Fibroblast of skin of left quadriceps (primary cell): ENCODE measurements at places on chromosomes 12 and 14.

DNA sequence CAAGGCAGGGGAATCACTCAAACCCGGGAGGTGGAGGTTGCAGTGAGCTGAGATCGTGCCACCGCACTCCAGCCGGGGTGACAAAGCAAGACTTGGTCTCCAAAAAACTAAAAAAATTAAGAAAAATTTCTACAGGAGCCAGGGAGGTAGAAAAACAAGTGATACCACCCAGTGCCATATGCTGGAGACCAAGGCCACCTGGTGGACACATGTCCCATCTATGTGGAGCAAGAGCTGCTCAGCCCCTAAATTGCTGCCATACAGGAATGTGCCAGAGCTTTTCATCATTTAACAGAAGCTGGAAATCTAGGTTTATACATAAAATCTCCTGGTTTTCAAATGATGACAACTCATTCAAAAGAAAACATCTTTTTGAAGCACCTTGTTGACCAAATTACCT lies 61.4 kb upstream of the ELK3 start:
- DNase-seq: no peak

DNA sequence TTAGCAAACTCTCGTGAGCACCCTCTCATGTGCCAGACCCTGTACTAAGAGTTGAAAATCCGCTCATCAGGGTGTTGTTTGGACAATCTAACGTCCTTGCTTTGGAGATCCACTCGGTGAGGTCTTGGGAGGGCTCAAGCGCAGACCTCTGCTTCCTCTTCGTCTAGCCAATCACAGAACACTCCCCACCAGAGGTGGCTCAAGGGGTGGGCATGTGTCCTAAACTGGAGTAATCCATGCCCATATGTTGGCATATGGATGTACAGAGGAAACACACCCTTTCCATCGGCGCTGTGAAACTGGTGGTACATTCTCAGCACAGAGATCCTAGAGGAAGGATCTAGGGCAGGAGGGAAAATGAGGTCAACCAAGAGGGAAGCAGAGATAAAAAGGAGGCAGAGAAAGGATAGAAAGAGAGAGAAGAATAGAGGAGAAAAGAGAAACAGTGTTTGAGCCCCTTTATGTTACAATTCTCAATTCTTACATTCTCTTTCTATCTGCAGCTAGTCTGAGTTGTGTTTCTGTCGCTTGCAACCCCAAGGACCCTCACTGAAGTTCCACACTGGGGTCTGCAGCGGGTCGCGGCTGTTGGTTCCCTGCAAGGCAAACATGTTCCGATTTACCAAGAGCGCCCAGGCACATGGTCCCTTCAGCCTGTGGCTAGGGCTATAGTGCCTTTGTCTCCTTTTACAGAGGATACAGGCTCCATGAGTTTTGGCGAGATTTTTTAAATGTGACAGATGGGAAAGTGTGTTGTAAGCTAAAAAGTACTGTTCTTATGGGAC lies 40.5 kb downstream of the DLK1 start:
- no peak for DNase-seq

DNA sequence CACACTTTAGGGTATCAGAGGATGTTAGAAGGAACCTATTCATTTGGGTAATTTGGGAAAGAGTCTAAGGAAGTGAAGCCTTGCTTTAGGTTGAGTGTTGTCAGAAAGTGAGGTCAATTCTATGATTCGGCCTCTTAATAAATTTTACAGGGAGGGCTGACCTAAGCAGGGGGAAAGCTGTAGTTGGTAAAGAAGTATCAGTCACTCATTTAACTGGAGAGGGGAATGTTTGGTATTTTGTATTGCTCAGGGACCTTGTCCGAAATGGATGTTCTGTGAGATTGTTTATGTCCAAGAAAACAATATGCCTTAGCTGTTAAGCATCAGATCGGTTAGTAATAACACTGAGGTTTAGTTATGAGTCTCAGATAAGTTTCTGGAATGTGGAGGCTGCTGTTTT lies 7.3 kb downstream of the CAND1 start:
- DNase-seq: no peak

DNA sequence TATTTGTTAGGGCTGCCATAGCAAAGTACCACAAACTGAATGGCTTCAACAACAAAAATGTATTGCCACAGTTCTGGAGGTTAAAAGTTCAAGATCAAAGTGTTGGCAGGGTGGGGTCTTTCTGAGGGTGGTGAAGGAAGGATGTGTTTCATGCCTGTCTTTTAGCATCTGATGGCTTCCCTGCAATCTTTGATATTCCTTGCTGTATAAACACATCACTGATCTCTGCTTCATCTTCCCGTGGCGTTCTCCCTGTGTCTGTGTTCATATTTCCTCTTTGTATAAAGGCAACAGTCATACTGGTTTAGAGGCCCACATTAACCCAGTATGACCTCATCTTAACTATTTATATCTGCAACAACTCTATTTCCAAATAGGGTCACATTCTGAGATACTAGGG lies 167.5 kb downstream of the BTG1 start:
- DNase-seq: no peak

- no peak for DNase-seq
These were observed 47.0 kb downstream of the VCPKMT start for GRCh38 chr14:50069325-50069724.

- DNase-seq: no peak
These were observed 14.9 kb downstream of the GIT2 start for GRCh38 chr12:109981311-109981710.

DNA sequence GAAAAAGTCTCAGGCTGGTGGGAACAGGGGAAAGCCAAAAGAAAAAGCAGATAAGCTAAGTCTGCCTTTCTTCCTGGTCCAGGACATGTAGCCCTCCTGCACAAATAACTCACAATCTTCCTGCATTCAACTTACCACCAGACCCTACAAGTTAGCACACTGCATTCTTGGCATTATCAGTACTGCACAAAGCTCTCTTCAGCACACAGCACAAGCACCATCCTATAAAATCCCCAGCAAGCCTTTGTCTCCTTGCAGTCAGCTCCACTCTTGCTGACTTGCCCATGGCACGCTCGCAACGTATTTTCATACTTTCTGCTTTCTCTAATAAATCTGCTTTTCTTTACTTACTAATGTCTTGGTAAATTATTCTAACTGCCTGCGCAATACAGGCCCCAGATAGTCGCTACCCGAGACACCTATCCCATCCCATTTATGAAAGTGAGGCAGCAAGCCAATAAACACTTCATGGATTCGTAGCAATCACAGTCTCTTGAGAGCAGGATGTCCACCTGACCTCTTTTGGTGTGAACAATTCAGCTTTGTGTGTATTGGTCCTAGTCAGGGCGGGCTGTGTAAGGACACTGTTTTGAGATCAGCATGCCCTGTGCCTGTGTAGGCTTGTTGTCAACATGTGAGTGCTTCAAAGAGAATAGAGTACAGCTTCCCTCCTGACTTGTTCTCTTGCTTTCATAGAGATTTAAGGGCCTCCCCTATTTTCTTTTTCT lies 49.0 kb downstream of the TMEM117 start:
- no peak for DNase-seq

GRCh38 chr12:23084236-23084995 lies 459.4 kb downstream of the ETNK1 start:
- peak; percentile 34 for DNase-seq

DNA sequence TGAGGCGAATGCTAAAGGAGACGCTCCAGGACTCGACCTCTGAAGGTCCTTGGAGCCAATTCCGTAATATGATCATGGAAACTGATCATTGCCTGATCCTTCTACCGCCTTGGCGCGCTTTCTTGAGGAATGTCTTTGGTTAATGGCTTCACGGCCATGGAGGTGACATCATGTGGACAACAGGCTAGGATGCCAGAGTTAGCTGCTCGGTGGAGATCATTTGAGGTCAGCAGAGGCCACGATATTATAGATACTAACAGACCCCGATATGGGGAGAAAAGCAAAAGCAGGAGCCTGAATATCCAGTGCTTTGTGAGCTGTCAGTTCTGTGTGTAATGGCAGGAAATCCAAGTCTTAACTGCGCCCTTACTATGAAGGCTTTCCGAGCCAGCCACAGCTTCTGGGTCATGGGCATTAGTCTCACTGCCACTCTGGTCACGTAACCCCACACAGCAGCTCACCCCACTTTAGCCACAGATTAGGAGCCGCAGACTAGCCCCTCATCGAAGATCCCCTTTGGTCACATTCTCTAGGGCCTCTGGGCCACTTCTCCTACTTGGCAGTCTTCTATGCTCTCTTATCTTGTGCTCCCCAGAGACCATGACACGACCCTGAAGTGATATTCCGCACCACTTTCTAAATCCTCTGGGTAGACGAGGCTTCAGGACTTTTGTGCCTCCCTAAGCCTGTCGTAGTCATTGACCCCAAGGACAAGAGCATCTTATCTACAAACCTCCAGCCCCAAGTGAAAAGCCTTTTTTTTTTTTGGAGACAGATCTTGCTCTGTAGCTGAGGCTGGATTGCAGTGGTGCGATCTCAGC lies 724 bp upstream of the CS start:
- no peak for DNase-seq

DNA sequence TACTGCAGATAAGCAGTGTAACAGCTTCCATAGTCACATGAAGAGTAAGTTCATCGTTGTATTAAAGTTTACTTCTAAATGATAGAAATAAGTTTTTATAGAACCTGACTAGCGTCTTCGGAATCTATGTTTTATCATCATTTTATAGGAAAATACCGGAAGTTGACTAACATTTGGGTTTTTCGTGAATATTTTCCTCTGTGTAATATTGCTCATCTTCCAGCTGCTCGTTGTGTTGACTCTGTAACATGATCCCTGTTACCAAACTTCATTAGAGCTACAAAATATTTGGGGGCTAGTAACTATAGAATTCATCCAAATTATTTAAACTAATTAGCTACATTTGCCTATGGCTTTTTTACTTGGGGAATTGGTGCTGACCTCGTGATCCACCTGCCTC lies 37.2 kb downstream of the DDX51 start:
- no peak for DNase-seq

DNA sequence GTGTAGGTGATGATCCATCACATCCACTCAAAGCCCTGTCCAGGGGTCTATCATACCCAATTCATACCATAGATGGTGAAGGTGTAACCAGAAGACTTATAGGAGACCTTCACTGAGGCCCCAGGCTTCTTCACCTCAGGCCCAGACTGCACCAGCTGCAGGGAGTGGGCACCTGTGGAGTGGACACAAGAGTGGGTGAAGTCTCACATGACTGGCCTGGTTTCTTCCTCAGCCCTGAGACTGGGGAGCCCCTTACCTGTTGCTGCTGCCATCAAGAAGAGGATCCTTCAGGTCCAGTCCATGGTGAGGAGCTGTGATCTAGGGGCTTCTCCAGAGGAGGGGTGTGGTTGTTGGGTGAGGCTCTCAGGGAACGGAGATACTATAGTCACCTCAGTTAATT lies 851.0 kb downstream of the TMEM121 start:
- DNase-seq: no peak

DNA sequence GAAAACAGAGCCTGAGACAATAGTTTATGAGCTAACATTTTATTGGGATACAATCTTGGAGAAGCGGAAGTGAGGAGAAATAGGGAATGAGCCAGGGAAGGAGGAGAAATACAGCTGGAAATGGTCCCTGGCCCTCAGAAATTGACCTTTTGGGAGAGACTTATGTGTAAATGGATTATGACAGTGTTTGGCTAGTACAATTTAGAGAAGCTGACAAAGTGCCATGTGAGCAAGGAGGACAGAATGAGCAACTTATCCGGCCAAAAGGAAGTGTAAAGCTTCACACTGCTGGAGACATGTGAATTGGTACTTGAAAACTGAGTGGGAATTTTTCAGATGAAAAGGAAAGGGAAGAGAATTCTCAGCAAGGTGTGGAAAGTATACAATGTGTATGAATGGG lies 2.9 kb downstream of the GLIPR1 start:
- DNase-seq: no peak

- no peak for DNase-seq
These were observed 6.0 kb upstream of the ACVRL1 start for GRCh38 chr12:51901121-51901817.

GRCh38 chr14:59465316-59466135 lies at the start of gene GPR135:
TSS of gene GPR135 (minus strand) at chr14:59465380. CDS start at chr14:59465226, 154 bp downstream.
- no peak for DNase-seq

DNA sequence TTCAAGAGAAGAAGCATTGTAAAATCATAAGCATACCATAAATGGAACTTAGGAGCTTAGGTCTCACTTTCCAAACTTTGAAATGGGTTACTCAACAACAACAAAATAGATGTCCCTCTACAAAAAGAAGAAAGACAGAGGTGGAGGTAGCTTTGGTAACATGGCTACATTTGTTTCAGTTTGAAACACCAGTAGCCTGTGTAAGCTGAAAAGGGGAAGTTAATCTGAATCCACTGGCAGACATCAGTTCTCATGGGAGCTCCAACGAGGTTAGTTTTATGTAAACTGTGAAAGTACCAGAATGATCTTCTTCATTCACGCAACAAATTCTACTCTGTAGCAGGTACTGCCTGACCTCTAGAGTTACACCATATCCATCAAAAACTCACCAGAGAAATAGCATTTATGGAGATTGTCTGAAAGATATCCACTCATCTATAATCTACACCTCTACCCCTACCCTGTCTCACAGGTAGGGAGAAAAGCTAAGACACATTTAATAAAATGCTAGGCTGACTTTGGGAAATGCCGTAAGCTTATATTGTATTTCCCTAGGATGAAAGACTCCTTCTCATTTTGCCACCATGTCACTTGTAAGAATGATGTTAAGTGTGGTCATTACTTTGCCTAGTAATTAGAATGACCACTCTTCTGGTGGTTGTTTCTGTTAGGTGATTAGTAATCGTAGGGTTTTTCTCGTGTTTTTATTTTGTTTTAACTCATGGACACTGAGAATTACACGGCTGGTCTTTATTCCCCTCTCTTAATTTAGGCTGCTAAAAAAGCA lies 224.1 kb downstream of the ASCL1 start:
- no peak for DNase-seq

DNA sequence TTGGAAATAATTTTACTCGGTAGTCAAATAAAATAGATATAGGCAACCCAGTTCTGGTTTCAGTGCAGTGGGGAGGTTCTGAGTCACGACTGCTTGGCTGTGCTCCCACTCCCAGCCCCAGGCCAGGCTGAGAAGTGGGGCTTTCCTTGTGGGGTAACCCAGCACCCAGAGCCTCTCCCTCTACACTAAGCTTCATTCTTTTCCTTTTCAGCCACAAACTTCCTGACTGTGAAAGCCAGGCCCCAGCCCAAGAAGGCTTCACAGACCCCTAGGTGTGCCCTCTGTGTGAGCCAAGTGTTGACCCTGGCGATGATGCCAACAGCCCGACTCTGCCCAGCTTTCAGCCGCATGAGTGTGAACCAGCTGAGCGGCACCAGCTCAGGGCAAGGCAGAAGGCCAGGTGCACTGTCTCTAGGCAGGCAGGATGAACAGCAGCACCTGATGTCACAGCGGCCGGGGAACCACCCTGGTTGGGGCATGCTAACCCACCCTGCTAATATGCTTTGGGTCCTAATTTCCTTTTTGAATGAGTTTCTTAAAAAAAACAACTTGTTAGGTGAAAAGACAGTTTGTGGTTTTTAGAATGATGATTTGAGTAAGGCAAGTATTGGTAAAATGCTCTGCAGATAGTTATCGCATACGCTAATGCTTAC lies 42.2 kb upstream of the ATP23 start:
- DNase-seq: no peak

- no peak for DNase-seq
These were observed 35.0 kb upstream of the NAV3 start for GRCh38 chr12:77795699-77796098.

- DNase-seq: peak; percentile 8
These were observed 938 bp upstream of the SLC6A13 start for GRCh38 chr12:263574-263973.

- DNase-seq: no peak
These were observed 97.2 kb upstream of the TMEM260 start for GRCh38 chr14:56482310-56482911.
